ENCODE measurements at places on chromosomes 1 and 21.

GRCh38 chr1:154620751-154621150, 12.8 kb upstream of the ADAR start:
- DNase-seq: no peak

DNA sequence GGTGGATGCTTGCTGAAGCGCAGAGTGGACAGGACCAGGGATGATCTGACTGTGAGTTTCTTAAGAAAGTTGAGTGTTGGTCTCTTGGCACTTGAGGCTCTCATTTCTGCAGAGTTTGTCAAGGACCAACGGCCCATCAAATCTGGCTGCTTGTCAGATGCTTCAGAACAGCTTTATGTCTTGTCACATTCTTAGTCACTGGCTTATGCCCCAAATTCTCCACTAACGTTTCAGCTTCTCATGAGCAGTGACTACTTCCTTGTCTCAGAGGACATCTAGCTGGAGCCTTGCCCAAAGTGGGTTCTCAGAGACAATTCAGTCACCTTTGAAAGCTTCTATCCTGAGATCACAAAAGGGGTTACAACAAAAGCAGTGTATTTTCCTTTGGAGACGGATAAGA, 92.3 kb downstream of the ST6GALNAC5 start:
- DNase-seq: no peak

DNA sequence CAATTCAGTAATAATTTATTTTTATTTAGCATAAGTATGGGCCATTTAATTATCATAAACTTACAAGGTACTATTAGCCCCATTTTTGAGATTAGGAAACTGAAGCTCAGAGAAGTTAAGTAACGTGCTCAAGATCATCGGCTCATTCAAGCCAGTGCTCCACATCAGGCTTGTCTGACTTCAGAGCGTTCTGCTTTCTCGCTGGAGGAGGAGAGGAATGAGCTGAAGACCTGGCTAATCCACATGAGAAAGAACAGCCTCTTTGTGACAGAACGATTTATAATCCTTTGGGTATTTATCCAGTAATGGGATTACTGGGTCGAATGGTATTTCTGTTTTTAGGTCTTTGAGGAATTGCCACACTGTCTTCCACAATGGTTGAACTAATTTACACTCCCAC, 39.7 kb downstream of the DDX20 start:
- DNase-seq: no peak

DNA sequence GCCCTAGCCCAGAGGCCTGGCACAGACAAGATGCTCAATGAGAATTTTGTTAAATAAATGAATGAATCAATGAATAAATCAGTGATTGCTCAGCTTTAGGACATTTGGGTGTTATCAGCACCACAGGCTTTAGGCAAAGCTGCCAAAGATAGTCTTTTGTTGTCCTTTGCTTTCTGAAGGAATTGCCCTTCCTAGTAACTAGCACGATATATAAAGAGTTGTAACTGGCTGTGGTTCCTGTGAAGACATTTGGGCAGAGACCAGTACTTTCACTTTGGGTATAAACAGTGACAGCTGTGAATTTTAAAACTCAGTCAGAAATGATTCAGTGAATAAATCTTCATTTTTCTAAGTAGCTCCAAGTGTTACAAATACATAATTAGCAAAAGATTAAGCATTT, 13.3 kb downstream of the RNU5D-1 start:
- DNase-seq: no peak

DNA sequence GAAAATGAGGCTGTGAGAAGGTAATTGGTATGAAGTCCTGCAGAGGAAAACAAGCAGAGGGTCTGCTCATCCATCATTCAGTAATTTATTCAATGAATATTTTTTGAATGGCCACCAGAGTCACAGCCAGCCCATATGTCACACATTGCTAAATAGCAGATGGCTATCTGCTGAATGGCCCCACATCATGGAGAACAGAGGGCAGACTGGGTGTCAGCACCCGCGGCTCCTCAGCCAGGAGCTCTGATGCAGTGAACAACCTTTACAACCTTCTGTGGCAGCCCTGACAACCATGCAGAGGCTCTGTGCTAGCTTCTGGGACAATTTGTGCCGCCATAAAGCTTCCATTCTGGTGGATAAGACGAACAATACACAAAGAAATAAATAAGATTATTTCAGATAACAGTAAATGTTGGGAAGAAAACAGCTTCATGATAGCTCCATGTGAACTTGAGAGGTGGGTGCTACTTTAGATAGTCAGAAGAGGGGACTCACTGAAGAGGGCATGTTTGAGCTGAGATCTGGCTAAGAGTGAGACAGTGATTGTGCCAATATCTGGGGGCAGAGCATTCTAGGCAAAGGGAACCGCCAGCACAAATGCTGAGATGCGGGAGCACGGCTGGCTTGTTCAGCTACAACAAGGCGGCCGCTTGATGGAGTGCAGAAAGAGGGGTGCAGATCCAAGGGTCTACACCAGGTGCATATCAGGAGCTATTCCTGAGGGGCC, 2.8 kb upstream of the C1orf210 start:
- no peak for DNase-seq
